ENCODE measurements at places on chromosomes 5 and 9. TPM values are rescaled to one million over a fixed set of nuclear protein-coding genes. Genes with fewer than 3 reads are reported as not detected.

IFNB1 gene
- total RNA-seq = not detected

OXCT1 gene
- 103 TPM for total RNA-seq

C9orf153 gene
- total RNA-seq = 1.2 TPM

KIAA1958 gene
- total RNA-seq = 16.9 TPM

PNPLA7 gene
- total RNA-seq = 0.89 TPM

EGR1 gene
- 22.9 TPM for total RNA-seq

IL9 gene
- total RNA-seq = not detected

TAF11L5 gene
- total RNA-seq = not detected

TMEM232 gene
- 20.3 TPM for total RNA-seq

SRA1 gene
- 23.3 TPM for total RNA-seq

ANKRD20A1 gene
- total RNA-seq = 8.9 TPM

KIF24 gene
- total RNA-seq = 2.8 TPM

FAM174A gene
- 21.3 TPM for total RNA-seq

FUBP3 gene
- total RNA-seq = 47.6 TPM

MAMDC4 gene
- 9.3 TPM for total RNA-seq

ACSL6 gene
- total RNA-seq = 103 TPM

SPEF2 gene
- 36.4 TPM for total RNA-seq

ADAMTS16 gene
- 12.3 TPM for total RNA-seq

UBAP2 gene
- 27.8 TPM for total RNA-seq

NUTM2G gene
- not detected for total RNA-seq

Measured in spinal cord (tissue), 10 donors.